DMS53 (cell line): ENCODE measurements at places on chromosomes 3 and 15.
A peak's percentile ranks its signal among the peaks of the same experiment; 100 is the strongest.

DNA sequence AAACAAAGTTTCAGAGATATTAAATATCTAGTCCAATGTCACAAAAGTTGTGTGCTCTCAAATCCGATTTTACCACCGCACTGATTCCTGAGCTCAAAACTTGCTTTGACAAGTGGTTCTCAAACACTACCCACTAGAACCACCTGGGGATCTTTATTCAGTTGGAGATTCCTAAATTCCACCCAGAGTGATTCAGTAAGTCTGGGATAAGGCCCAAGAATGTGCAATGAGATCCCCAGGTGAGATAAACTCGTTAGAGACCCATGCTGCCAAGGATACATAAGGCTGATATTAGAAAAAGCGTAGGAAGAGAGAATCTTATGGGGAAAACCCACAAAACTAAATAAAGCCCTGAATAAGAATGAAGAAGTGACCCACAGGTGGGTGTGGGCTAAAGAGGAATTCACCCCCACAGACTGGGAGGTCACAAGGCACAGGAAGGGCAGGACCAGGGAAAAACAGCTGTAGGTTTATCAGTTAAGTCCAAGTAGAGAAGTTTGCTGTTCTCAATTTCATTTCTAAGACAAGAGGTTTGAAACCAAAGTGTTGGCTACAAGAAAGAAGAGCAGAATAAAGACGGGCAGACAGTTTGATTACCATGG, 11.5 kb upstream of the RPS17 start:
- no peak for DNase-seq

DNA sequence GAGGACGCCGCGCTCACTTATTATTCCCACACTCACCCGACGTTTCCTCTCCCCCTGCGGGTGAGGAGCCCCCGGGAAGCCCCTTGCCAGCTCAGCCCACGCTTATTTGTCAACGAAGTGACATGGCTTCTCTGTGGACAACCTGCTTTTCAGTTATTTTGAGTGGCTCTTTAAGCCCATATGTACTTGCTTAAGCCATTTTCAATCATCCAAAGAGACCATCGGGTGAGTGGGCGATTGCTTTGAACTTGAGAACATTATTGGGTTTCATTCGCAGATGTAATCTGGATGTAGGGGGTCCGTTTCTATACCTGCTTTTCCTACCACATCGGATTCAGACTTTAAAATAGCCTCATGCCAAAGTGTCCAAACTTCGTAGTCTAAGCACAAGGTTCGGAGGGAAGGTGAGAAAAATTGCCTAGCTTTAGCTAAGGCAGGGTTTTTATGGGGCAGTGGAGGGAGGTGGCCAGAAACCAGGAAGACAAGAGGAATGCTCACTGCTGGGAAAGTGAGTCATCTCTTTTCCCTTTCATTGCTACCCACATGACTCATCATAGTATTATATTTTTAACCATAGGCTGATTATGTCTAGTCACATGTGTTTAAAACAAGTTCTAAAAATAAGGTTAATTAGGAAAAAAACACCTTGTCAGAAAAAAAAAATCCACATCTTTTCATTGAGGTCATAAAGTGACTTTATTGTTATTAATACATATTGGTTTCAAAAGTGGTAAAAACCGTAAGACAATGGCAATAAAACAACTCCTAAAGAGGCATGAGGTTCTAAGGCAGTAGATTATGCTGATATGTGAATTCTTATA, 773.1 kb upstream of the NR2F2 start:
- peak; percentile 37 for DNase-seq

GRCh38 chr3:101665357-101665756, 11.6 kb downstream of the ZBTB11 start:
- DNase-seq = no peak

DNA sequence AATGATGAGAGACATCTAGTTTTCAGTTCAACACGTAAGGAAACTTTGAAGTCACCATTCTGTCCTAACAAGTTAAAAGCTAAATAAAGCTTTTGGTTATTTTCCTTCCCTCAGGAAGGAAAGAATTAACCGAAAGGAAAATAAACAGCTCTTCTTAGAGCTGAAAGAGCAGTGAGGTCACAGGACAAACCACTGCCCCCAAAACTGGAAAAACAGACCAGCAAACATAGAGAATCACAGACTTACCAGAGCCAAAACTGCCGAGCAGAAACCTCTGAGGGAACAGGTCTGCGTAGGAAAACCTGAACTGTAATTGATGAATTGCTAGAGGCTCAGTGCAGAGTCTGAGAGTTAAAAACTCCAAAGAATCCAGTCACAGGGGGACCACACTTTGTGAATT, 14.7 kb downstream of the USP50 start:
- DNase-seq = no peak

DNA sequence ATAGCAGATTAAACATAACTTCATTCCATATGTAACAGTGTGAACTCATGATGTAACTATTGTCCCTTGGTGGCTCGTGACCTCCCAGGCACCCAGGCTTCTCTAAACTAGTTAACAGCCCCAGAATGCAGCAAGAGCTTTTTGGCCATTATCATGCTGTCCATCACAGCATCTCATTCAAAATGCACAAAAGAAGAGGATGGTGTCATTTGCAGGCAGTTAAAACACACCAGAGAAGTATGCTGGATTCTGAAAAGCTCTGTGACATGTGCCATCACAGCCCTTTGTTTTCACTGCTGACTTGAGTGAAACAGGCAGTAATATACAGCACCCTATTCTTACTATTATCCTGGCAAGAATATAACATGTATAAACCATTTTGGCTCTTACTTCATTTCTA, 117.6 kb upstream of the CHMP2B start:
- no peak for DNase-seq

GRCh38 chr3:11618904-11619303, 24.8 kb downstream of the VGLL4 start:
- no peak for DNase-seq

GRCh38 chr15:101049282-101049681, 130.1 kb downstream of the LRRK1 start:
- DNase-seq = no peak

- peak; percentile 74 for DNase-seq
Measured at GRCh38 chr15:89647191-89647851, 7.9 kb downstream of the KIF7 start.

DNA sequence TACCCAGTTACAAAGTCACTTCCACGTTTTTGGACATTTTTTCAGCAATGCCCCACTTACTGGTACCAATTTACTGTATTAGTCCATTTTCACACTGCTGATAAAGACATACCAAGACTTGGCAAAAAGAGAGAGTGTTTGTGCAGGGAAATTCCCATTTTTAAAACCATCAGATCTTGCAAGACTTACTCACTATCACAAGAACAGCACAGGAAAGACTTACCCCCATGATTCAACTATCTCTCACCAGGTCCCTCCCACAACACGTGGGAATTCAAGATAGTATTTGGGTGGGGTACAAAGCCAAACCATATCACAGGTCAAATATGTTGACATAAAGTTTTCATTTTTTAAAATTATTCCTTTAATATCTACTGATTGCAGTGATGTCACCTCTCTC, 16.2 kb upstream of the ABI3BP start:
- no peak for DNase-seq

GRCh38 chr3:195913382-195913781, 5.0 kb upstream of the TNK2 start:
- DNase-seq = no peak

DNA sequence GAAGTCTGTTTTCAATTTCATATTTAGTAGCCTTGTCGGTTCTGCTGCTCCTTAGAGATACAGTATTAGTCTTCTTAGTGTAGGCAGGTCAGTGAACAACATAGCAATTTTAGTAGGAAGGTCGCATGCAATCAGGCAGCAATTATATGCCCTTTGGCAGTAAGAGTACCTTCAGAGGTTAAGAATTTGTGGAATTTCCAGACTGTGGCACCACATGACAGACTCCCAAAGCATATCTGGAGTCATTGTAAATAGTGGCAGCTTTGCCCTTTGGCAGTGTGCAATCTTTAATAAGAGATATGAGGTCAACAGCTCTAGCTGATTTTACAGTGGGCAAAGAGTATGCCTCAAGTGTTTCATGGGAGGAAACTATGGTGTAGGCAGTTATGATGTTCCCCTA, 1532.5 kb upstream of the CADM2 start:
- DNase-seq = no peak

GRCh38 chr3:98778852-98779413, 15.8 kb downstream of the ST3GAL6 start:
- no peak for DNase-seq

DNA sequence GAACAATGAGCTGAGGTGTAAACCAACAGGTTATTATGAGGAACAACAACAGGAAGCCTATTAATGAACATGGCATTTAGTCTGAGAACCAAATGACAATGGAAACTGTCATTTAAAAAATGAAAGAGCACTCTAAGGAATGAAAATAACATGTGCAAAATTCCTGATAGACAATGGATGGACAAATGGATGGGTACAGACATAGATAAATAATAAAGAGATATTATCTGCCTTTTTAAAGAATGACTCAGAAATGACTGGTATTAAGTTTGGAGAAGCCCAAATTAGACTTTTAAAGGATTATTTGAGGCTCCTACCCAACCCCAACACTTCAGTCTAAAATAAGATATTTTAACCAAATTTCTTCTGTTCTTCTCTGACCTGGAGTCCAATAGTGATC, 650.5 kb upstream of the ZNF385D start:
- DNase-seq = no peak

DNA sequence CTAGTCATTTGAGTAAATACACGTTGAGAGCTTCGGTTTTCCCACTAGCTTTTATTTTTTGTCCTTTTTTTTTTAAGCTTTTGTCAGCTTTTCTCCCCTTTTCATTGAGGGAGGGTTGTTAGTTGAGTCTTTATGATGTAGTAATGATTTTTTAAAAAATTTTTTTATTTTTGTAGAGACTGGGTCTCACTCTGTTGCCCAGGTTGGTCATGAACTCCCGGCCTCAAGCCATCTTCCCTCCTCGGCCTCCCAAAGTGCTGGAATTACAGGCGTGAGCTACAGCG, 688 bp downstream of the ZSCAN2 start:
- peak; percentile 26 for DNase-seq

DNA sequence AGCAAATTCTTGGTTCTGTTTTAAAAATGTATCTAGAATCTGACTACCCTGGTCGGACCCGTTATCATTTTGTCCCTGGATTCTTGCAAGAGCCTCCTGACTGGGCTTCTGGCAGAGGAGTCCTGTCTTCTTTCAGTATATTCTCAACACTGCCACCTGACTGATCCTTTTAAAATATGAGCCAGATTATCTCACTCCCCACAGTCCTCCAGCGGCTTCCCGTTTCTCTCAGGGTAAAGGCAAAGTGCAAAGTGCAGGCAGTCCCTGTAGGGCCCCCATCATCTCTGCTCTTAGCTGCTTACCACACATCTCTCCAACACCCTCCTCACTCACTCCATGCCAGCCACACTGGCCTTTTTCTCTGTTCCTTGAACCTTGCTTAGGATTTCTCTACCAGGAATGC, 28.4 kb downstream of the CRTC3 start:
- DNase-seq = no peak

- no peak for DNase-seq
Measured at GRCh38 chr3:161212171-161212771, 8.8 kb upstream of the NMD3 start.

GRCh38 chr3:32140943-32141342, 34.5 kb downstream of the GPD1L start:
- no peak for DNase-seq

GRCh38 chr3:193313061-193313958, 65.2 kb downstream of the ATP13A5 start:
- DNase-seq = no peak

- DNase-seq = no peak
Measured at GRCh38 chr3:474828-475227, 278.3 kb downstream of the CHL1 start.
